ENCODE measurements at places on chromosomes 1 and 21.

DNA sequence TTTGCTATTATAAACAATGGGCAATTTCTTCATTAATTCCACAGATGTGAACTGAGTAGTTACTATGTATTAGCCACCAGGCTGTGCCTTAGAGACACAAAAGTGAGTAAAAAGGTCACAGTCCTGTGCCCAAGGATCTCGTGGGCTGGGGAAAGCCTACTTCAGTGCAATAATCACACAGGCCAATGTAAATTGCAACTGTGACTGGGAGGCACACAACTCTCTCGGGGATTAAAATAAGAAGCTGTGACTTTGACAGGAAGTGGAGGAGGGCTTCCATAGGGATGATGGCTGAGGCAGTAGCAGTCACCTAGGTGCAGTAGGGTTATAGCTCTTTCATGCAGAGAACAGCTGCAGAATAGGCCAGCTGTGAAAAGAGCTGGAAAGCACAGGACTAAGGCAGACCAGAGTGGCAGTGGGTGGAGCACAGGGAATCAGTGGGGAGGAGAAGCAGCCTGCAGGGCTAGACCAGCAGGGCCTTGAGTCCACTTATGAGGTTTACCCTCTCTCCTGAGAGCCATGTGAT lies 121.9 kb downstream of the MAB21L3 start:
- no peak for DNase-seq

- DNase-seq, result no peak
These were observed 132.7 kb downstream of the DMRTB1 start for GRCh38 chr1:53591924-53592323.

DNA sequence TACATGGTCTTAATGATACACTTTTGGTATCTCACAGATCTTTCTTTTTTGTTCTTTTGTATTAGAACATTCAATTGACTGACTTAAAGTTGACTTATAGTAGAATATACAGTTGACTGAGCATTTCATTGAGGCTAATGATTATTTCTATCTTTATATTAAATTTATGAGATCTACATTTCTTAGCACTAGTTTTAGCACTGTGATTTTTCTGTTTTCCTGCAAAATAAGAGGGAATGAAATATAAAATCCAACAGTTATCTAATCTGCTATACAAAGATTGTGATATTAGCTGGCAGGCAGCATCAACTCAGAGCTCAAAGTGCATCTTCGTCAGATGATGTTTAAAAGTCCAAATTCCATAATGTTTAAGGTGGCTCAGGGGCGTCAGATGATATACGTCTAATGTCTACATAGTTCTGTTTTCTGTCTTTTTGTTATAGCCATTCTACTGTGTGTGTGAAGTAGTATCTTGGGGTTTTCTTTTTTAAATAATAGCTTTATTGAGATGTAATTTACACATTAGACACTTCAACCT lies 85.4 kb downstream of the ATG4C start:
- DNase-seq, result no peak

GRCh38 chr1:165069829-165070228 lies 286.7 kb downstream of the LMX1A start:
- DNase-seq, result no peak

- no peak for DNase-seq
These were observed 431.5 kb downstream of the LMO4 start for GRCh38 chr1:87760155-87760554.

GRCh38 chr1:82091729-82092128 lies 291.0 kb downstream of the ADGRL2 start:
- DNase-seq, result no peak

GRCh38 chr1:92968138-92969032 lies 7.1 kb upstream of the DIPK1A start:
- no peak for DNase-seq

DNA sequence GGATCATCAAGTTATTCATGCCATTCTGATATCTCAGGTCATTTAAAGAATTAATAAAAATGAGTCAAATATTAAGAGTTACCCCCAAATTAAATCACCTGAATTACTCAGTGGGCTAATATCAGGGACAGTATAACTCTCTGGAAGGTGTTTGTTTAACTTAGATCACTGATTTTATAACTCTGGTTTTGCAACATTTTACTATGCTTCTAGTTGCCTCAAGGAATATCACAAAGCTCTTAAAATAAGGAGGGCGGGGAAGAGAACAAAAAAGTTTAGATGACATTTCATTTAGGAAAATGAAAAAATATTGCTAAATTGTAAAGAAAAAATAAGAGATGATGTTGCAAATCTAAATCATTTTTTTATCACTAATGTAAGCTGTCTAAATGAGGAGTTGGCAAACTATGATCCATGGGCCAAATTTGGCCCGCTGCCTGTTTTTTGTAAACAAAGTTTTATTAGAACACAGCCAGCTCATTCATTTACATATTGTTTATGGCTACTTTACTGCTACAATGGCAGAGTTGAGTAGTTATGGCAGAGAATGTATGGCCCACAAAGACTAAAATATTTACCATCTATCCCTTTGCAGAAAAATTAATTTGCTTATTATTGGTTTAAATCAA lies 31.9 kb upstream of the SLC19A2 start:
- DNase-seq, result no peak

GRCh38 chr1:1441002-1441888 lies 5.8 kb downstream of the VWA1 start:
- no peak for DNase-seq

- no peak for DNase-seq
These were observed 27.7 kb downstream of the DNAJC11 start for GRCh38 chr1:6673816-6674398.

GRCh38 chr1:206114692-206115640 lies 2.2 kb downstream of the AVPR1B start:
- no peak for DNase-seq

DNA sequence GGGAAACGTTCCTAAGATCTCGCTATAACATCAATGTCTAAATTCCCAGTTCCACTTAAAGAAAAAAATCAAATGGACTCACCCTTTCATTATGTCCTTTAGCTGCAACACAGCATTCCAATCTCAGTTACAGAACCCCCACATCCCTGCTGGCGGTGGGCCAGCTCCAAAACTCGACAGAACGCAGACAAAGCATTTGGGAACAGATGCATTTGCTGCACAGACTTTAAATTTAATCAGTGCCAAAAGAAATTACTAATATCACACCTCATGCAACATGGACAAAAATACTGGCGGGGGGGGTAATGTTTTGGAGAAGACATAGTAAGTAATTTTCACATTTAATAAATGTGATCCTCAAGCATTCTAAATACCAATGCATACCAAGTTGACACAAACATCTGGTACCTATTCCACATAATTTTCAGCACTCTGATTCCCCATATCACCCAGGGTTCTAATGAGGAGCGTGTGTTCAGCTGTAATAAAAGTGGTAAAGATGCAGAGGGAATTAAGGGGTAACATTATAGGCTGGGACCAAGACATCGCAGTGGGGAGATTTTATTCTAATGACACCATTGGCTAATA lies 79.7 kb downstream of the TGFBR3 start:
- no peak for DNase-seq

DNA sequence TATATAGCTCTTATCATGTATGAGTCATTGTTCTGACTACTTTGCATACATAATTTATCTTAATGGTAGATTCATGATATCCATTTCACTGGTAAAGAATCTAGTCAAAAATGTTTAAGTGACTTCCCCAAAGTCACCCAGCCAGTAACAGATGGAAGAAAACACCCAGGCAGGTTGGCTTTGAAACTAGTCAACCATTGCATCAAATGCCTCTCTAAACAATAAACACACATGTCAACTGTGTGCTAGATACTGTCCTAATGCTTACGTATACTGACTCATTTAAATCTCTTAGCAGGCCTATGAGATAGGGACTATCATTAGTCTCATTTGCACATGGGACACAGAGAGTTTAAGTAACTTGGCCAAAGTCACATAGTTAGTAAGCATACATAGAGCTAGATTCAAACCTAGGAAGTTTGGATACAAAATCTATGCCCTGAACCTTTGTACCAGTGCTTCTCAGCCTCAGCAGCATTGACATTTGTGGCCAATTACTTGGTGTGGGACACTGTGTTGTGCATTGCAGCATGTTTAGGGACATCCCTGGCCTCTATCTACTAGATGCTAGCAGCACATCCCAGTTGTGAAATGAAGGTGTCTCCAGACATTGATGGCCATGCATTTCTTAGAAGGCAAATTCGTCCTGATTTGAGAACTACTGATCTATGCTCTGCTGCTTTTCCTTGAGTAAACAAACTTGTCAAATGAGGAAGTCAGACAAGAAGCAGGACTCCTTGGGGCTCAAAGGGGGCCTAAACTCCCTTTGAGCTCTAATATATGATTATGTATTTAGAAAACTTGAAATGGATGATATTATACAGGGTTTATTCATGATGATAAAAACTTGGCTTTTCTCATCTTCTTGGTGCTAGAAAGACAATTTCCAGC lies 316.3 kb downstream of the KCNH1 start:
- DNase-seq, result no peak

- no peak for DNase-seq
These were observed 37.4 kb downstream of the RASSF5 start for GRCh38 chr1:206544562-206545257.
